Fibroblast of the aortic adventitia (primary cell): ENCODE measurements at places on chromosomes 11 and 22. TPM values are rescaled to one million over a fixed set of nuclear protein-coding genes. Genes with fewer than 3 reads are reported as not detected.

SYT9 gene
- total RNA-seq: 0.09 TPM in 1 of 2 replicates, not detected in the other

CARD18 gene
- total RNA-seq: not detected in 2 replicates

ARHGAP8 gene
- 0.41 TPM in 1 of 2 replicates, not detected in the other for total RNA-seq

SERHL2 gene
- total RNA-seq: 2.0 and 2.2 TPM in 2 replicates

OR5P2 gene
- not detected in 2 replicates for total RNA-seq

PATE4 gene
- not detected in 2 replicates for total RNA-seq

NPAS4 gene
- total RNA-seq: 0.18 TPM in 1 of 2 replicates, not detected in the other
